Activated naive CD8-positive, alpha-beta T cell treated with anti-CD3 and anti-CD28 coated beads, Interleukin-2, amount 10 ng/mL, durations not matched to agents 7 days and 5 days (primary cell): ENCODE measurements at places on chromosomes 2 and 18. TPM values are rescaled to one million over a fixed set of nuclear protein-coding genes. Genes with fewer than 3 reads are reported as not detected.

- DNase-seq: no peak
- H3K4me1 ChIP-seq: no peaks in the 10 kb centered on the region
- H3K36me3 ChIP-seq: no peaks in the 10 kb centered on the region
- no peak overlapping the region for H3K4me3 ChIP-seq
- H3K27ac ChIP-seq: no peak overlapping the region
Measured at GRCh38 chr2:126381091-126381490, 274.9 kb upstream of the GYPC start.

Gene SCYGR4
- not detected for total RNA-seq

- H3K4me1 ChIP-seq: peaks cover 2% of the 10 kb centered on the region
- H3K36me3 ChIP-seq: no peaks in the 10 kb centered on the region
- DNase-seq: no peak
- H3K27me3 ChIP-seq: no peaks in the 10 kb centered on the region
Measured at GRCh38 chr2:55168221-55169154, 63.6 kb downstream of the CLHC1 start.

GRCh38 chr2:26574900-26575560 is 66.1 kb downstream of the CIB4 start:
- H3K36me3 ChIP-seq: no peaks in the 10 kb centered on the region
- no peak for DNase-seq
- no peak overlapping the region for H3K27ac ChIP-seq
- H3K27me3 ChIP-seq: peaks cover 16% of the 10 kb centered on the region
- H3K4me1 ChIP-seq: peaks cover 4% of the 10 kb centered on the region

DNA sequence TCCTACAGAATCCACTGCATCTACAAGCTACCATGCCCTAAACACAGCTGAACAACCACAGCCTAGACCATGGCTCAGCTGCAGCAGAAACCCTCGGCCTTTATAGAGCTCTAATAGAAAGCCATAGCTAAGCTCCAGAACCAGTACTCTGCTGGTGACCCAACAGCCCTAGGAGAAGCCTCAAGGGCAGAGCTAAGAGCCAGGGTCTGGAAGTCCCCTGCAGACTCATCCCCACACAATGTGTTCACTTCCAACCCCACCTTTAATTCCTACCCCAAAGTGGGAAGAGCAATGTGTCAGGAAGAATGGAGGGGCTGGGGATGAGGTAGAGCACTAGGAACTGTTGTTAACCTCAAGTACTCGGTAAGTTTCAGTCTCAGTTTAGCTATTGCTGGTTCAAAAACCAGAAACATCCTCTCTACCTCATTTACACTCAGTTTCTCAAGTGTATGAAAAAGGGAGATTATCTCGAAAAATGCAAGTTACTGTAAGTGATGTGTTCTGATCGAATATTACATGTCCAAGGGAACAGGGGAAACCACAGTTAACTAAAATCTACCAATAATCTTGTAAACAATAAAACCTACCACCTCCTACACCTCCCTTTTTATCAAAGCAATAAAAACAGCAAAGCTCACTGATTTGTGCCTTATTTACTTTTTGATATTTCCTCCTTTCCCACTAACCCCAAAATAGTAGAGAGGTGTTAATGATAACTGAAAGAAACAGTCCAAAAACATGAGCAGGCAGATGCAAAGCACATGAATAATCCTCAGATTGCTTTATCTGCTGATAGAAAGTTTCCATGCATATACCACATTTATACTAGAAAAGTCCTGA is 36.2 kb downstream of the THADA start:
- peaks cover 23% of the 10 kb centered on the region for H3K36me3 ChIP-seq
- peak overlapping the region; percentile 62 for H3K4me3 ChIP-seq
- H3K4me1 ChIP-seq: peaks cover 32% of the 10 kb centered on the region

Gene PARD6G
- 1.0 TPM for total RNA-seq

DNA sequence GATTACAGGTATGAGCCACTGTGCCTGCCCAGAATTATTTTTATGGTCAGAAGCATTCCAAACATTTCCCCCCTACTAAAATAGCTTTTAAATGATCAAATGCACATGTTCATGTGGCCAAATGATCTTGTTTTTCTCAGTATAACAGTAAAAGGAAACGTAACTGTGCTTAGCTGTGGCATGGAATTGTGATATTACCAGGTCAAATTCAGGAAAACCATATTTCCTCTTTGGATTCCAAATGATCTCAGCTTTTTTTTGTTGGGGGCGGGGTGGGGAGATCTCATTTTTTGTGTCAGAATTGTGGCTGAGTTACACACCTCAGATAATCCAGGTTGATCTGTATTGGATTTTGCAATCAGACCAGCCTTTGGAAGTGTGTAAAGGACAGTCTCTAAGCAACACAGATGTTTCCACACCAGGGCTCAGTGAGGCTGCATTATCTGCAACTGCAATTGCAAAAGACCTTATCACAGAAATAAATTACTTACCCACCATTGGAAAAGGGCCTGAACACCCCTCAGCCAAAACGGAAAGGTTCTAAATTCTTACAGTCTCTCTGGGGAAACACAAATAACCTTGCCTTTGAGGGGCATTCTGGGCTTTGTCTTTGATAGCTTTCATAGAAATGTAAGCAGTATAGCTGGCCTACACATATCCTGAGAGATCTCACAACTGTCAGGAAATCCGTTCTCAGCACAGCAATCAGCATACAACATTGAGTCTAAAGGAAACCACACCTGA is 8.4 kb downstream of the CASP10 start:
- peaks cover 60% of the 10 kb centered on the region for H3K4me1 ChIP-seq
- peaks cover 76% of the 10 kb centered on the region for H3K36me3 ChIP-seq
- no peak for DNase-seq
- H3K4me3 ChIP-seq: peak overlapping the region; percentile 66
- H3K27ac ChIP-seq: peak overlapping the region; percentile 75

- DNase-seq: no peak
- peaks cover 78% of the 10 kb centered on the region for H3K27me3 ChIP-seq
- H3K36me3 ChIP-seq: peaks cover 5% of the 10 kb centered on the region
Measured at GRCh38 chr2:17539611-17540092, 844 bp upstream of the VSNL1 start.

Gene ELOA2
- total RNA-seq: not detected

Gene RBM43
- total RNA-seq: 13.0 TPM

DNA sequence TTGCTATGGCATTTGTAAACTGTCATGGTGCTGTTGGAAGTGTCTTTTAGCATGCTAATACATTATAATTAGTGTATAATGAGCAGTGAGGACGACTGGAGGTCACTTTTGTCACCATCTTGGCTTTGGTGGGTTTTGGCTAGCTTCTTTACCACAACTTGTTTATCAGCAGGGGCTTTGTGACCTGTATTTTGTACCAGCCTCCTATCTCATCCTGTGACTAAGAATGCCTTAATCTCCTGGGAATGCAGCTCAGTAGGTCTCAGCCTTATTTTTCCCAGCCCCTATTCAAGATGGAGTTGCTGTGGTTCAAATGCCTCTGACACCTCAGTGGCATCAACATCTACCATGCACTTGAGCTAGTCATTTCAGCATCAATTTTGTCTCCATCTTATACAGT is 29.7 kb downstream of the LYPD6 start:
- no peaks in the 10 kb centered on the region for H3K36me3 ChIP-seq
- peaks cover 11% of the 10 kb centered on the region for H3K27me3 ChIP-seq
- no peak overlapping the region for H3K27ac ChIP-seq
- DNase-seq: no peak
- no peaks in the 10 kb centered on the region for H3K4me1 ChIP-seq
- no peak overlapping the region for H3K4me3 ChIP-seq

Gene INPP5D
- total RNA-seq: 135 TPM

- no peak overlapping the region for H3K27ac ChIP-seq
- H3K27me3 ChIP-seq: peaks cover 34% of the 10 kb centered on the region
- peaks cover 4% of the 10 kb centered on the region for H3K4me1 ChIP-seq
- no peaks in the 10 kb centered on the region for H3K36me3 ChIP-seq
- no peak overlapping the region for H3K4me3 ChIP-seq
Measured at GRCh38 chr2:29309090-29310029, 194.1 kb downstream of the CLIP4 start.

DNA sequence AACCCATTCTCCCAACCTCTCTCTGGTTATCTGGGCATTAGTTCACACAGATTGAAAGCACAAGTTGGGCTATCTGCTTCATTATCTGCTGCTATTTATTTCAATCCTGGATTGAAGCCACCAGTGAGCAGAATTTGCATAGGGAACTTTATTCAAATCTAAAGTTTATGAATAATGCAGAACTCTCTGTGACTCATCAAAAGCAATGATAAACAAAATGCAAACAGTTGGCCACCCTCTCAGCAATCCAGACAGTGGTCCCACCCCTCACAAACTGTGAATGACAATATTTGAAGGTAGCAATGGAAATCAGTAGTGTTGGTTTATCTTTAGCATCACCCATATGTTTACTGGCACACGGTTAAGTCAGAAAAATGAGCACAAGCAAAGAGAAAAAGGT is 106.8 kb upstream of the TMEM178A start:
- DNase-seq: no peak
- H3K4me1 ChIP-seq: no peaks in the 10 kb centered on the region
- no peak overlapping the region for H3K27ac ChIP-seq

GRCh38 chr2:37566517-37566981 is 104.9 kb downstream of the CDC42EP3 start:
- DNase-seq: no peak
- no peak overlapping the region for H3K4me3 ChIP-seq
- peaks cover 5% of the 10 kb centered on the region for H3K27me3 ChIP-seq
- H3K4me1 ChIP-seq: peaks cover 15% of the 10 kb centered on the region
- H3K36me3 ChIP-seq: peaks cover 5% of the 10 kb centered on the region

DNA sequence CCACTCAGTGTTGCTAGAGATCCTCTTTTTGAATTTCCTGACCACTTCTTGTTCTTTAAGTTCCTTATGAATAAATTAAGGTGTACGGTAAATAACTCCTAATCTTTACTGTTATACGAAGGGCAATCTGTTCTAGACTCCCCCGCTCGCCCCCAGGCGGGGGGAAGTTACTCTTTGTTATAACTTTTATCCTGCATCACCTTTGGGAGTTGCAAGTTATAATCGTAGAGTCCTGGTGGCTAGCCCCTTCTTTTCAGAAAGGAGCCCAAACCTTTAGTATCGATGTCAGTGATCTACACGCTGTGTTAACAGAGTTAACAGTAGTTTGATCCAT is 652 bp downstream of the GCA start:
- H3K4me3 ChIP-seq: peak overlapping the region; percentile 88
- peaks cover 3% of the 10 kb centered on the region for H3K27me3 ChIP-seq
- no peak for DNase-seq
- H3K4me1 ChIP-seq: peaks cover 10% of the 10 kb centered on the region

DNA sequence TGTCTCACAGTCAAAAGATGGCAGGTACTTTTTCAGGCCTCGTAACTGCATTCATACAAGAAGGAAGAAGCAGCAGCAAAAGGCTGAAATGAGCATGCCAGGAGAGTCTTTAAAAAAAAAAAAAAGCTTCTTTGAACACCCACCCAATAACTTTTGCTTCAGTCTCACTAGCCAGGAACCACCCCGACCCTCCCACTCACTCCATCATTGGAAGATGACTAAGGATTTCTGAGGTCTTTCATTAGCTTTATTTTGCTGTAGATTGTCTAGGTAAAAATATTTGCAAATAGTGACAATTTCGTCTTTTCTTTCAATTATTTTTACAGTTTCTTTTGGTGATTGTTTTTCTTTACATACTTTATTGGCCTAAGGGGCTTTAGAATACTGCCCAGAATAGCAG is 37.9 kb downstream of the RBBP8 start:
- no peaks in the 10 kb centered on the region for H3K27me3 ChIP-seq
- H3K27ac ChIP-seq: no peak overlapping the region
- peaks cover 18% of the 10 kb centered on the region for H3K36me3 ChIP-seq
- peaks cover 1% of the 10 kb centered on the region for H3K4me1 ChIP-seq
- no peak for DNase-seq
- no peak overlapping the region for H3K4me3 ChIP-seq

DNA sequence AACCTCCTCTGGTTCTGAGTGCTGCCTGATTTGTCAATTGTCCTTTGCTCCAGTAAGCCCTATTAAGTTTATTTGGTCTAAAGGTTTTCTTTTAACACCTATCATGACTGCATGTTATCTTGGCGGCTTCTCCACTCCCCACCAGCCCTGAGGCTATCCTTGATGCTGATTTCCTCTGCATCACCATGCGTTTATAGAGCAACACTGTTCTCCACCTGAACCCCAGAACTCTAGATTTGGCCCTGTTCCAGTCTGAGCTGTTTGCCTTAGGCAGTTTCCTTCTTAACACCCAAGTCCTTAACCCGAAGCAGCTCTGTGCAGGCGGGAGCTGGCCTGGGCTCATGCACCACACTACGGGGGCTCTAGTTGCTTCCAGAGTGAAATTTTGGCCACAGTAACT is 98.2 kb upstream of the NPAS2 start:
- H3K4me1 ChIP-seq: no peaks in the 10 kb centered on the region
- H3K27ac ChIP-seq: no peak overlapping the region
- H3K4me3 ChIP-seq: no peak overlapping the region
- peaks cover 3% of the 10 kb centered on the region for H3K27me3 ChIP-seq
- no peaks in the 10 kb centered on the region for H3K36me3 ChIP-seq

- peaks cover 4% of the 10 kb centered on the region for H3K36me3 ChIP-seq
- no peaks in the 10 kb centered on the region for H3K4me1 ChIP-seq
- H3K4me3 ChIP-seq: no peak overlapping the region
- no peak for DNase-seq
- no peak overlapping the region for H3K27ac ChIP-seq
Measured at GRCh38 chr2:215636816-215637215, 200.9 kb upstream of the FN1 start.

DNA sequence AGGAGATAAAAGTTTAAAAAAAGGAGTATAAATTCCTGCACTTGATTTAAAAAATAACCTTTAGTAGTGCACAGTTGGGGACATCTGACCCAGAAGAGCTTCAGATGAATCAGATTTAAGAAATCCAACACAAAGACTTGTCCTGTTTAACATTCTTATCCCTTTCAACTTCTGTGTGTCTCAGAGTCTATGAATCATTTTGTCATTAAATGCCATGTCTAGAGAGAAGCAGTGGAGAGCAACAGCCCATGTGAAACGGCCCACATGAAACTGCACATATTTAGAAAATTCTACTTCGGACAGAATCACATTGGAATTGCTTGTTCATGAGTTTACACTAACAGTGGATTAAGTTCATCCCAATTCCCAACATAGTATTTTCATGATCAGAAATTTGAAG is 278.6 kb downstream of the SLC8A1 start:
- no peaks in the 10 kb centered on the region for H3K4me1 ChIP-seq
- no peak for DNase-seq
- no peaks in the 10 kb centered on the region for H3K27me3 ChIP-seq
- H3K36me3 ChIP-seq: no peaks in the 10 kb centered on the region

Gene ERICH2
- total RNA-seq: not detected

- no peak overlapping the region for H3K4me3 ChIP-seq
- peaks cover 24% of the 10 kb centered on the region for H3K4me1 ChIP-seq
Measured at GRCh38 chr2:241517297-241517696, 8.9 kb upstream of the STK25 start.

DNA sequence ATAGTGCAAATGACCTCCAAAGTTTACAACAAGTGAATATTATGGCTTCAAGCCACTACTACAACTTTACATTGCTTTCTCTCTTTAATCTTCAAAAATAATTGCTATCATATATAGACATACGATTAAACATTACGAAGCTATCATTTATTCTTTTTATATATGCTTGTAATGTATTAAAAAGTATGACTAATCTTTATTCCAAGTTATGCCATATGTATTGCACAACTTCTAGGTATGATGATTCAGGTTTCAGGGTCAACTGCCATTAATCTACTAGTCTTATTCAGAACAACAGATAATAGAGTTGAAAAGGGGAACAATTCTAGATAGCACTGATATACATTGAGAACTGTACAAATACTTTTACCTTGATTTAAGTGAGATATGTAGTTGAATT is 506.2 kb upstream of the TMEFF2 start:
- H3K27ac ChIP-seq: no peak overlapping the region
- no peak overlapping the region for H3K4me3 ChIP-seq
- no peaks in the 10 kb centered on the region for H3K27me3 ChIP-seq
- H3K4me1 ChIP-seq: no peaks in the 10 kb centered on the region
- DNase-seq: no peak
- H3K36me3 ChIP-seq: no peaks in the 10 kb centered on the region
